ENCODE measurements at places on chromosomes 3 and 15. TPM values are rescaled to one million over a fixed set of nuclear protein-coding genes. Genes with fewer than 3 reads are reported as not detected.

- DNase-seq = no peak
Observed at GRCh38 chr3:65052101-65052500, 364.3 kb upstream of the ADAMTS9 start.

The P2RY12 gene
- polyA plus RNA-seq = 2.1 TPM

DNA sequence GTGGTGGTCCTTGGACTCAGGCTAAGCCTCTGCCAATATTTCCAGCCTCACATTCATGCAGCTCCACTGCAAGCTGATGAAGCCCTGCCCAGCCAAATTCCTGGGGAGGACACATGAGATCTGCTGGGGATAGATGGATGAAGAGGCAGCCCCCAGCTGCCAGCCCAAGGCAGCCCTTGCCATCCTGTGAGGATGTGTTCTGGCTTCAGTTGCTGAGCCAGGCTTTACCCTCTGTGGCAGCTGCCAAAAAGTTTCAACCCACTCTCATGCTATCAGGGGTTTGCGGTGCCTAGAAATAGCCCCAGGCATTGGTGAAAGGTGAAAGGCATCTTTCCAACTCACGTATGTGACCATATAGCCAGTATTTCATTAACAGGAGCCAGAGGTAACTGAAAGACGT is 37.6 kb downstream of the C2CD4A start:
- no peak for DNase-seq

GRCh38 chr15:42313463-42313862 is 40.2 kb upstream of the TMEM87A start:
- DNase-seq = no peak

DNA sequence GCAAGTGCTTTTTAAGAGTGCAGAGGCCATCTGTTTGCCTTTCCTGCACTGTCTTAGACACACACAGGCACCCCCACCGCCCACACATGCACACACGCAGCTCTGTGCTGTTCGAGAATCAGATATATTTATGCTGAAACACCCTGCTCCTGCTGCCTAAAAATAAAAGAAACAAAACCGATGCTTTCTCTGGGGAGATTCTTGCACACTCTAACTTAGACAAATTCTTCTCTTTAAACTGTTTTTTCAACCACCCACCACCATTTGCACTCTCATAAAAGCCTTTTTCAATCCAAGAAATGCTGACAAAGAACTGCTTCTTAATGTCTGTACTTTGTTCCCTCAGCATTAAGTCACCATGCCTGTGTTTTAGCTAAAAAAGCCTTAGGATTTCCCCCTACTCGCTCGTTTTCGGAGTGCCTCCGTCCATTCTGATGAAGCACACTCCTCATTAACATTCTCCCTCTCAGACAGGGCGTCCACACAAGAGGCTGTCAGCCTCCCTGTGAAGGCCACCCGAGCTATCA is 26.2 kb downstream of the SLC12A8 start:
- DNase-seq = no peak

Data from sigmoid colon (tissue), 7 donors.